NCI-H446 treated with DMSO at 0.1 percent for 48 hours (cell line): ENCODE measurements at places on chromosomes 13 and 19.

DNA sequence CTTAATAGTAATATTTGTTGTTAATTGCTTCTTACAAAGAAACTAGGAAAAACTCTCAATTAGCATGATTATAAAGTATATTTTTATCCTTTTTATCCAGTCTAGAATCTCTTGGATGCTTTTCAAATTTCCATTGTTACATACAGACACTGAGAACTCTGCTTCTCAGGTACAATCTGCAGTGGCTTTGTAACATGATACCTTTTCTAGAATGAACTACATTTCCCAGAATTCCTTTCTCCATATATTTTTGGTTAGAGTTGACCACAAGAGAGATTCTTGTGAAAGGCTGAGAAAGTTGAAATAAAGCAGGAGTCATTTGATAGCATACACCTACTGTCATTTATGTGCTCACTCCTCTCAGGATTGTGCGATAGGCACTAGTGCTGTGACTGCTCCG, 148.6 kb downstream of the SLITRK6 start:
- DNase-seq, result no peak

DNA sequence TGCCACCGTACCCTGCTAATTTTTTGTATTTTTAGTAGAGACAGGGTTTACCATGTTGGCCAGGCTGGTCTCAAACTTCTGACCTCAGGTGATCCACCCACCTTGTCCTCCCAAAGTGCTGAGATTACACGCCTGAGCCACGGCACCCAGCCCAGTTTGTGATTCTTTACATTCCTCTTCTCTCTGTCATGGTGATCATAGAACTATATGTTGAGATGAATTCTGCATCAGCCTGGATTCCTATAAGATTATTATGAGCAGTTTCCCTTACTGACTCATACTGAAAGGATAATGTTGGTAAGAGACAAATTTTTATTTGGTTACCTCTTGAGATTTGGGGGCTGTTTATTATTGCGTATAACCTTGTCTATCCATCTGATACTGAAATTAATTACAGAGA, 121.5 kb upstream of the CSNK1A1L start:
- no peak for DNase-seq

- no peak for DNase-seq
Measured at GRCh38 chr13:98427331-98427995, 149.4 kb downstream of the STK24 start.

DNA sequence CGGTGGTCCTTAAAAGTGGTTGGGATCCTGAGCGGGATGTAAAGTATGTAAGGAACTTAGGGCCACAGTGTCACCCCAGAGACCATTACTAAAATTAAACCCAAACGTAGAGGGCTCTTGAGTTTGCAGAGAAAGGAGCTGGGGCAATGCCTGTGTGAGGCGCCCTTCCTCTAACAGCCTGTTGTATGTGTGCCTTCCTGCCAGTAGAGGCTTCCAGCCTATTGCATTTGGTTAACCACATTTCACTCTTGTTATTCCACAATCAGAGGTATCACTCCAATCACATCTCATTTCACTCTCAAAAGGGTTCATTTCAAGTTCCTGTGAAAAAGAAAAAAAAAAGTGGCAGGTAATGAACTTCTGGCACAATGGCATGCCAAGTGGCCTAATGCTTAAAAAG, 29.4 kb downstream of the DIAPH3 start:
- DNase-seq, result no peak

DNA sequence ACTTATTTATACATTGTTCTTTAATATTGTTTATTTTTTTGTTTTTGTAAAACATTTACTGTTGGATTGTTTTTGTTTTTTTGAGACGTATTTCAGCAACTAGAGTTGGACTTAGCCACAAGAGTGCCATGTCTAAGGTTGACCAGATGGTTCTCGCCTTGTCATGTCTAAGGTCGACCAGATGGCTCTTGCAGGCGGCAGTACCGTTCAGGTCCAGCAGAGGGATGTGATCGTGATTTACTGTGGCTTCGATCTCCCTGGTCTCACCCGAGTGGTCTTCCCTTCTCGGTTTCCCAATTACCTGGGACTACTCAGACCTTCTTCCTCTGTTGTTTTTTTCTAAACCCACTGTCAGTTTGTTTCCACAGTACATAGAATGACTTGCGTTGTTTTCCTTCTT, 1438.6 kb downstream of the UQCRFS1 start:
- no peak for DNase-seq

DNA sequence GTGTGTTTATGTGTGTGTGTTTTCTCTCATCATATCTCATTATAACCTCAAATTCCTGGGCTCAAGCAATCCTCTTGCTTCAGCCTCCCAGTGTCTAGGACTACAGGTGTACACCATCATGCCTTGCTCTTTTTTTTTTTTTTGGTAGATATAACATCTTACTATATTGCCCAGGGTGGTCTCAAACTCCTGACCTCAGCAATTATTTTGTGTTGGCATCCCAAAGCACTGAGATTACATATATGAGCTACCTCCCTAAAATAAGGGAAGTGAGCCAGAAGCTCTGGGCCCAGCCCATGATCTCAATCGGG, 448 bp upstream of the ZNF543 start:
- no peak for DNase-seq

- no peak for DNase-seq
Measured at GRCh38 chr13:99161512-99161911, 39.1 kb upstream of the UBAC2 start.

- no peak for DNase-seq
Measured at GRCh38 chr13:110344320-110344719, 37.2 kb downstream of the COL4A2 start.

- DNase-seq, result peak; percentile 78
Measured at GRCh38 chr13:52848455-52849195, at the start of gene PCDH8. TSS of gene PCDH8 (minus strand) at chr13:52848640. CDS start at chr13:52848436, 204 bp downstream.

GRCh38 chr19:18467978-18468377, 30.0 kb upstream of the ISYNA1 start:
- no peak for DNase-seq

GRCh38 chr19:33798681-33799111, 2.0 kb downstream of the KCTD15 start:
- DNase-seq, result no peak

DNA sequence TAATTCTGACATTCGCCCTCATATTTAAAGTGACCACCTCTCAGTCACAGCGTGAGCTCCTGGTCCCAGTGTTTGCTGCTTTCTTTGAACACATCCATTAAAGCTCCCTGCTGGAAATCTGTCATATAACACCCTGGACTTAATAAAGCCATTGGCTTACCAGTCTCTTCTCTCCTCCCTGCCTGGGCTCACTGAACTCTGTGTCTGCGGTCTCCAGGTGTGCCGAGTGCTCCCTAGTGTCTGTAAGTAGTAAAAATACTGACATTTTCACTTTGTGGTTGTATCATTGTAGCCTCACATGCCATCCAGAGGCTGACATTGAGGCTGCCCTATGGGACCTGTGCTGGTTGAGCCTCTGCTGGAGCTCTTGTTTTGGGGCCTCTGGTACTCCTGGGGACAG, 2.6 kb upstream of the PSG11 start:
- no peak for DNase-seq

- DNase-seq, result peak; percentile 37
Measured at GRCh38 chr19:11125994-11126685, 29.4 kb downstream of the SPC24 start.

DNA sequence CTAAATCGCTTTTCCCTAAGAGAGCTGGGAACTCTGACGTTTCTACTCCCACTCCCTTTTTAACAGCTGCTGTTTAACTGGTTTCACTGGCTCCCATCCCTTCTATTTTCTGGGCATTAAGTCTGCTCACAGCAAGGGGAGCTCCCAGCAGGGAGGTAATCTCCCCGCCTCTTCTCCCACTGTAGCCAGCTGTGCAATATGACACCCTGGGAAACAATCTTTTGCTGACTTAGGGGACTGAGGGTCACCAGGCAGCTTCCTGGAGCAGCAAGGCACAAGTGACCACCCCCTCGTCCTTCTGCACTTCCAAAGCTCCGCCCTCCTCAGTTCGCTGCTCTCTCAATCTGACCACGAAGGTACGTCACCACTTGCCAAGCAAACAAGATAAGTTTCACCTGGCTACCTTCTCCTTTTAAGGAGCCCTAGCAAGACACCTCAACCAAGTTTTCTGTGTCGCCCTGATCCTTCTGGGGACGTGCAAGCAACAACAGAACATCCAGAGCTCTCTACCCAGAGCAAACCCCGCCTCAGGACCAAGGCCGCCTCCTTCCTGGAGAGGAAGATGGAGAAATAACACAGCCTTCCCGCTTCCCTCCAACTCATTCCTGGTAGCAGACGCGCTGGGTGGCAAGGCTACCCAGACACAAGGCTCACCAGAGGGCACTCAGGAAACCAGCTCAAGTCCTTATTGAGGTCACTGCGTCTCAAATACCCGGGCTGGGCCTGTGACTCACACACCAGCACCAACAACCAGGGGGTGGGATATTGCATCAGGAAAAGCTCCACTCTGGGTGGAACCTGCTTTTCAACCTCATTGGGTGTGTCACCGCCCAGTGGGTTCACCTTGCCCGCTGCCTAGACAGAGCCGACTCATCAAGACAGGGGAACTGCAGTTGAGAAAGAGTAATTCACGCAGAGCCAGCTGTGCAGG, 92.4 kb downstream of the STK24 start:
- peak; percentile 10 for DNase-seq

GRCh38 chr19:17686023-17686521, 2.1 kb downstream of the UNC13A start:
- no peak for DNase-seq
